Ascending aorta (tissue), 2 donors: ENCODE measurements at places on chromosomes 1 and 21.

- no peak for DNase-seq
Observed at GRCh38 chr1:4633346-4633745, 21.1 kb upstream of the AJAP1 start.

DNA sequence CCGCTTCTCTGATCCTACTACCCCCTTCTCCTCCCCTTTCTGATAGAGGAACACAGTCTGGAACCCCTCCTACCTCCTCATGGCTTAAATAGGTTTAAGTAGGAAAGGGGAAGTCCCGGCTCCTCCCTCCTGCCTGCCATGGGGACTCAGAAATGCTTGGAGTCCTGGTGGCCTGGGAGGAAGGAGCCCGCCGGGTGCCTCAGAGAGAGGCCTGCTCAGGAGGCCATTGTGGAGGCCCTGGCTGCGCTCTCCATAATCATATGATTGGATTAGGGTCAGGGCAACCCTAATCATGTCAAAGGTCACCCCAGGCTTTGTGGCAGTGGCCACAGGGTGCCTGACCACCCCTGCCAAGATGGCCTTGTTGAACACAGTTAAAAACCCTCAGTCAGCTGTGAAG lies 29.0 kb downstream of the WNT3A start:
- no peak for DNase-seq

GRCh38 chr1:25468033-25468432 lies 37.3 kb downstream of the MACO1 start:
- DNase-seq: no peak

DNA sequence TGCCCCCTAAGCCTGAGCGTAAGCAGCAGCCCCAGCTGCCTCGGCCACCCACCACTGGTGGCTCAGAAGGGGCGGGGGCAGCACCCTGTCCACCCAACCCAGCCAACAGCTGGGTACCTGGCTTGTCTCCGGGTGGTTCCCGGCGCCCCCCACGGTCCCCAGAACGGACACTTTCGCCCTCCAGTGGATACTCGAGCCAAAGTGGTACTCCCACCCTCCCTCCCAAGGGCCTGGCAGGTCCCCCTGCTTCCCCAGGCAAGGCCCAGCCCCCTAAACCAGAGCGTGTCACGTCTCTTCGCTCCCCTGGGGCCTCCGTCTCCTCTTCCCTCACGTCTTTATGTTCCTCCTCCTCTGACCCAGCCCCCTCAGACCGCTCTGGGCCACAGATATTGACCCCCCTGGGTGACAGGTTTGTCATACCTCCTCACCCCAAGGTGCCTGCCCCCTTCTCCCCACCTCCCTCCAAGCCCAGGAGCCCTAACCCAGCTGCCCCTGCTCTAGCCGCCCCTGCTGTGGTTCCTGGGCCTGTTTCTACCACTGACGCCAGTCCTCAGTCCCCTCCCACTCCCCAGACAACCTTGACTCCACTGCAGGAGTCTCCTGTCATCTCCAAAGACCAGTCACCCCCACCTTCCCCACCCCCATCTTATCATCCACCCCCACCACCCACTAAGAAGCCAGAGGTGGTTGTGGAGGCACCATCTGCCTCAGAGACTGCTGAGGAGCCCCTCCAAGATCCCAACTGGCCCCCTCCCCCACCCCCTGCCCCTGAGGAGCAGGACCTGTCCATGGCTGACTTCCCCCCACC lies 46.2 kb downstream of the YARS1 start:
- DNase-seq: no peak

GRCh38 chr21:34797201-34797525 lies 128.4 kb downstream of the CLIC6 start:
- DNase-seq: no peak

DNA sequence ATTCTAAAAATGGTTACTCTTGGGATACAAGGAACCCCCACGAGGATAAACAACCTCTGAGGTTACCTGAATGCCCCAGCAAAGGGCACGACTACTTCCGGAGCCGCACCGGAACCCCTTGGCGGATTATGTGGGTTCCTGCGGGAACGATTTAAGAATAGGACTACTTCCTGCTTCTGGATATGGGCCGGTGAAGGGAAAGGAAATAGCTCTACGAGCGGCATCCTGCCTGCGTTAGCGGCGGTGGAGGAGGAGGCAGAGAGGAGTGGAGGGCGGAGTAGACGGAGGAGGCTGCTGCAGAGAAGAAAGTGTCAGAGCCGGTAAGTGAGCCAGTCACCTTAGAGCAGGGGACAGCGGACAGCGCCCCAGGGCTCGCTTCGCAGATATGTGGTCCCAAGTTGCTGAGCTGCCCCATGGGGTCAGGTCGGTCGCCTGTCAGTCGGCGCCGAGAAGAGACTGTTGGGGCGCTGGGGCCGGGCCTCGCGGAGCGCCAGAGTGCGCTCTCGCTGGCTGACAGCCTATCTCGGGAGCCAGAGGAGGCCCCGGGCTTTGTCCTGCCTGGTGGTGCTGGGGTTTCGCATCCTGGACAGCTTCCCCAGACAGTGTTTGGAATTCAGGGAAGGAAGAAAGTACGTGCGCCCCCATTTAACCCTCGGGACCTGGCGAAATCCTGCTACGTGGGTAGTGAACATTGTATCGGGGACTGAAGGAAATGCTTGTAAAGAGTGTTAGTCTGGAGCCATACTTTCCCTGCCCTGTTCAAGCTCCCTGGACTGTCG lies at the start of gene KLHL20:
TSS of gene KLHL20 (plus strand) at position 223 of the 779 bp plus-strand sequence. CDS start 1,063 bp downstream, outside the sequence.
- DNase-seq: peak; percentile 21

DNA sequence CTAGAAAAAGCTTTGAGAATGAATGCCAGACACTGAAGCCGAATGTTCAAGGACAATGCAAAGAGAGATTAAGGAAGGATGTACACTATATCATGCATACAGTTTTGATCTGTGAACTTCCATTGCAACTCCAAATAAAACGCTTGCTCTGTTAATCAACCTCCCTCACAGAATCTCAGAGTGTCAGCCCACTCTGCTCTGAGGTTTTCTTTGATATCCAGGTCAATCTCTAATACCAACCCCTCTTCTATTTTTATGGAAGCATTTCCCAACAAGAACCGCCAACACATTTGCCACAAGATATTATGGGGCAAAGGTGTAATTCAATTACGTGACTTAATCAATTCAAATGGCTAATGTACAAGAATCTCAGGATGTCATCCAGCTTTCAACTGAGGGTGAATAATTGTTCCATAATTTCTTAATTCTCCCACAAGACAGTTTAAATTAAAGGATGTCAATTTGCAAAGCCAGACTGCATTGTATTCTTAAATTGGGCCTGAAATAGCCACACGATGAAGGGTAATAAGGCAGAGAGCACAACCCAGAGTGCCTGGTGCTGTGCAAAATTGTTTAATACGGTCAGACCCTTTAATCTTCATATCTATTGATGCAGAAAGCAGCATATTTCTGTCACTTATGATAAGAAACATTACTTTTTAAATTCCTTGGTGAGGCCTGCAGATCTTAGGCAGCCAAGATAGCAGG lies 459.2 kb upstream of the DAB1 start:
- DNase-seq: no peak

DNA sequence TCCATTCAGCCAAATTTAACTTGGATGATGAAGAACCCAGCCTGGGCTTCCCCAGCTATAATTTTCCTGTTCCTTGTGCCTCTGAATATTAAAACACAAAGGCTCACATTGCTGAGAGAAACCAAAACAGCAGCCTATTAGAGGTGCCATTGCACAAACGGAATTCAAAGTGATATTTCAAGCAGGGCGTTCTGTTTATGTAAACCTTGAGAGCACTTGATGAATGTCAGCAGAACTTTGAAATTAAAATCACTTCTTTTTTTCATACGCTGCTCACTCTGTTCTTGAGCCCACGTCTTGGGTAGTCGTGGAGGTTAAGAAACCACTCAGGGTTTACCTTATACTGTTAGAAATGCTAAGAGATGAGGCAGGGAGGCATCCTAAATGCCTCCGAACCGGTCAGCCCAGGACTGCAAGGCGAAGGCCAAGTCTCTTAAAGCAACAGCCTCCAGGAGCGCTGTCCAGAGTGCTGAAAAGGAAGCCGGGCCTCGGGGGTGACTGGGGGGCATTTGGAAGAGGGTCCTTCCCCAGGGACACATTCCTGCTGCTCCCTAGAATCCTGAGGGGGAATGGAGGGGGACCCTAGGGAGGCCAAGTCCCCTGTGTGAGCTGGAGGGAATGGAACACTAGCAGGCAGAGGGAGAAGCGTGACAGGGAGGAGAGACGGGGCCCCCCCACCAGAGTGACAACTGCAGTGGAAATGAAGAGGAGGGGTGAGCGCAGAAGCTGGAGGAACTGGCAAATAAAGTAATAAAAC lies 154.8 kb upstream of the VAMP3 start:
- DNase-seq: no peak

DNA sequence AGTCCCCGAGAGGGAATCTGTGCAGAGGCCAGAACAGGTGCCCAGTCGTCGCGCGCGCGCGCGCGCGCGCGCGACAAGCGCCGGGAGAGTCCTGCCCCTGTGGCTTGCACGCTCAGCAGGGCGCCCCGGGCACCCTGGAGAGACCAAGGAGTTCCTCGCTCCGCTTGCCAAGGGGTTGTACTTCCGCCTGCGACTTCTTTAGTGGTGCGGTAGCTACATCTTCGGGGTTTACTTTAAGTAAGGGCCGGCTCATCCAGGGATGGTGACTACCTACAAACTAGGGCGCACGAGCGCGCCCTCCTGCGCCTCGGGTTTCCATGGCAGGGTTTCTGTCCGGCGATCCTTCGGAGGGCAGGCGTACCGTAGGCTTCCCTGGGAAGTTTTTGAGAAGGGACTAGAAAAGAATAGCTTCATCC lies 1.4 kb downstream of the LHX4 start:
- no peak for DNase-seq

- no peak for DNase-seq
Observed at GRCh38 chr1:162178432-162178831, 108.9 kb downstream of the NOS1AP start.

DNA sequence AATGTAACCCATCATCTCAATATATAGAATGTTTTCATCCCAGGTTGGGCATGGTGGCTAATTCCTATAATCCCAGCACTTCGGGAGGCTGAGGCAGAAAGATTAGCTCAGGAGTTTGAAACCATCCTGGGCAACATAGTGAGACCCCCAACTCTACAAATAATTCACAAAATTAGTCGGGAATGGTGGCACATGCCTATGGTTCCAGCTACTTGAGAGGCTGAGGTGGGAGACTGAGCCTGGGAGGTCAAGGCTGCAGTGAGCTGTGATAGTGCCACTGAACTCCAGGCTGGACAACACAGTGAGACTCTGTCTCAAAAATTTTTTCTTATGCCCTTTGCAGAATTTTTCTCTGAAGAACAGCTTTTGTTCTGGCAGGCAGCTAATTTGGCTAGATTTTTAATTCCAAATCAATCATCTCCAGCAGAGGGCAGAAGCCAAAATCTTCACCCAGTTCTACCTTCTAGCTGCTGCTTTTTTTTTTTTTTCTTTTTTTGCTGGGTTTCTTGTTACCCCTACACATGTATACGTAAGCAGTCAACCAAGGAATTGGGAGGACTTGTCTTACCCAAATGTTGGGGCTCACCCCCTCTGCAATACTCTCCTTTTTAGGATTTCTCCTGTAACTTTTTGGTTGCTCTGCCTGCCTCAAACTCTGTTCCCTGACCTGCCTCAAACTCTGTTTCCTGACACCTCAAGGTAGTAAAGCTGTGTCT lies 2.7 kb upstream of the RAD54L start:
- DNase-seq: no peak

- no peak for DNase-seq
Observed at GRCh38 chr1:204684571-204685235, 835 bp downstream of the LRRN2 start.

- no peak for DNase-seq
Observed at GRCh38 chr1:56094168-56094567, 485.2 kb downstream of the PLPP3 start.

GRCh38 chr21:18138507-18138906 lies 106.1 kb upstream of the CHODL start:
- no peak for DNase-seq
